ENCODE measurements at places on chromosomes 2 and 18.

DNA sequence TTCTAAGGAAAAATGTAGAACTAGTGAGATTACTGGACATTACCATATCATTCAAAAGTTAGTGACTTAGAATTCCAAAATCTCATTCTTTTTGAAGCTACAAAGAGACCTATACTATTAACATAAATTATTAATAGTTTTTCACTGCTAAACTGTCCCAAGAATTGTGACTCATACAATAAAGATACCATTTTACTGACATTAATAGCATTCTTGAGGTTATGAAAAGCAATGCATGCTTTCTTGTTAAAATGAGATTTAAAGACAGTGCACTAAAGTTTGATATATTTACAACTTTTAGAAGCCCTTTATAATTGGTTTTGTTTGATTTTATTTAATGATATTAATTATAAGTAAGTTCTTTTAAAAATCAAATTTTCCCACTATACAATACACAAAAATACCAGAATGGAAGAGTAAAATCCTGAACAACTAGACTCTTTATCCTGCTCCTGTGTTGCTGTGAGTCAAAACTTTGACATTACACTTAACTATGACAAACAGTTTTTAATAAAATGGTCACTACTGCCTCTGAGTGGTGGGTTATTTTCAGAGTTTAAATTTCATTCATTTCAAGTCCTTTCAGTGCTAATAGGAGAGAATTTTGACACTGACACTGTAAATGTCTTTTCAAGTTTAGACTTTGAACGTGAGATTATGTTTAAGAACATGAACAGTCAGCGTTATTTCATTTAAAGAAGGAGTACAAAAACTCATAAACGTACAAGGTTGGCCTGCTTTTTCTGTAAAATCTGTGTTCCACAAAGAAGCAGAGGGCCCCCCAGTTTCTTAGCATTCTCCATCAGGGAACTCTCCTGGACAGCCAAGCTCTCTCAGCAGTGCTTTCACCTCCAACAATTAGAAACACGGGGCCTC lies 54.5 kb downstream of the FAM124B start:
- DNase-seq = no peak

DNA sequence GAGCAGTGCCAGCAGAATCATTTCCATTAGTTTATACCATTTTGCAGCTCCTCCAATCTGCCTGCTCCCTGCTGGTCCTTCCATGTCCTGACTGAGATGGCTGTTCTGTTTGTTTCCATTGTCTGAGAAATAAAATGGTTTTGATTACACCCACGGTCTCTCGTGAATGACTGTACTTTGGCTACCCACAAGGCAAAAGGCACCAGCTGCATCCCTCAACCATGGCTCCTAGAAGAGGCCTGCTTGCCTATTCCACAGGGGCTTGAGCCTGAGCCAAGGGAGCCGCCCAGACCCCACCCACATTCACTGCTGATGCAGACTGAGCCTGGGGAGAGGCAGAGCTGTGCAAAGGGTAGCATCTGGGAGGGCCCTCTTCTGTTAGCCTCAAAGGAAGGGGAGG lies 31.2 kb downstream of the MARCHF4 start:
- no peak for DNase-seq

DNA sequence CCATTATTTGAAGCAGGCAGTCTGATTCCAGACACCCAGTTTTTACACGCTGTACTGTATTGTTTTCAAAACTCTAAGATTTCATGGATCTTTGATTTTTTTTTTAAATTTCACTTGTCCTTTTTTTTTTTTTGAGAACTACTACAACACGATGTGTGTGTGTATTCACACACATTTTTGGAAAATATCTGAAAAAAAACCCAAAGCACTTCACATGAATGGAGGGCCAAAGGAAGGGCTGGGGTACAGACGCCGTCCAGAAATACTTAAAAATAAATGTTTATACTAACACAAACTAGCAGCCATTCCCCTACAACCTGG lies 314 bp upstream of the SSB start:
- DNase-seq = no peak

DNA sequence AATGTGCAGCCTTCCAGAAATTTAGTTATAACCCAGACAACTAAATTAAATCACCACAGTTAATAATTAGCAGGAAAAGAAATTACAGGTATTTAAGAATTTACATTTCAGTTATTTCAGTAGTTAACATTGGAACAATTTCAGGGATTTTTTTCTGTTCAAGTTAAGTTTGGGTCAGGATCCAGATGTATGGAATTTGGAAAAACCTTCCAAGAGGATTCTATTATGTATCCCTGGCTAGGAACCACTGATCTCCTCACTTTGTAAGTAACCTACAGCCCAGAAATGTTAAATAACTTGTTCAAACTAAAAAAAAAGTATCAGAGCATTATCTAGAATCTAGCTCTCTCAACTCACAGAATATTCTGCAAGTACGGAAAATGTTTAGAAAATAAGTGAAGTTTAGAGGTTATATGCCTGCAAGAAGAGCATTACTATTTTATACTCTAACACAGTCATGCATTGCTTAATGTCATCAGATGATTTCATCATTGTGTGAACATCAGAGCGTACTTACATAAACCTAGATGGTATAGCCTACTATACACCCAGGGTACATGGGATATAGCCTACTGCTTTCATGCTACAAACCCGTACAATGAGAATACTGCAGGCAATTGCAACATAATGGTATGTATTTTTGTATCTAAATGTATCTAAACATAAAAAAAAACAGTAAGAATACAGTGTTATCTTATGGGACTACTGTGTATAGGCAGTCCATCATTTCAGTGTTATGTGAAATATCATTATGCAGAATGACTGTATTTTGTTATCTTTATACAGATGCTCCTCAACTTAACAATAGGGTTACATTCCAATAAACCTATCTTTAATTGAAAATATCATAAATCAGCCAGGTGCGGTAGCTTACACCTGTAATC lies 6.1 kb downstream of the NCKAP1 start:
- DNase-seq = no peak

DNA sequence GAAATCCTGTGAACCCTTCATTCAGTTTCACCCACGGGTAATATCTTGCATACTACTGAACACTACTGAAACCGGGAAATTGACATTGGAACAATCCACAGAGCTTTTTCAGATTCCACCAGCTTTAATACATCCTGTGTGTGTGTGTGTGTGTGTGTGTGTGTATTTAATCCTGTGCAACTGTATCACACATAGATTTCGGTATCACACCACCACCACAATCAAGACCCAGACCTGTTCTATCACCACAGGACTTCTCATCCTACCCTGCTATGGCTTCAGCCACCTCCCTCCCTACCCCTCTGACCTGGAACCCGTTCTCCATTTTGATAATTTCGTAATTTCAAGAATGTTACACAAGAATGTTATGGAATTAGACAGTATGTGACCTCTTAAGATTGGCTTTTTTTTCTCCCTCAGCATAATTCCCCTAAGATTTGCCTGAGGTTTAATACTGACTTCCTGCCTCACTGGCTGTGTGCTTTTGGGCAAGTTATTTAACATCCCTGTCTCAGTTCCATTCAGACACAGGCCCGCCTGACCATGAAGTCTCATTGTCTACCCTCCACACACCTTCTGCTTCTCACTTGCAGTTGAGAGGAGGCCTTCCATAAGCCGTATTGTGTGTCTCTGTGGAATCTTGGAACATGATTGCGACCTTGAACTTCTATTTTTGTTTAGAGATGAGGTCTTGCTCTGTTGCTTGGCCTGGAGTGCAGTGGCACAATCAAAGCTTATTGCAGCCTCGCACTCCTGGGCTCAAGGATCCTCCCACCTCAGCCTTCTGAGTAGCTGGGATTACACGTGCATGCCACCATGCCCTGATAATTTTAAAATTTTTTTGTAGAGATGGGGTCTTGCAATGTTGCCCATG lies 14.4 kb upstream of the TMEM131 start:
- DNase-seq = no peak

- no peak for DNase-seq
Observed at GRCh38 chr2:191470306-191470705, 207.6 kb upstream of the NABP1 start.

DNA sequence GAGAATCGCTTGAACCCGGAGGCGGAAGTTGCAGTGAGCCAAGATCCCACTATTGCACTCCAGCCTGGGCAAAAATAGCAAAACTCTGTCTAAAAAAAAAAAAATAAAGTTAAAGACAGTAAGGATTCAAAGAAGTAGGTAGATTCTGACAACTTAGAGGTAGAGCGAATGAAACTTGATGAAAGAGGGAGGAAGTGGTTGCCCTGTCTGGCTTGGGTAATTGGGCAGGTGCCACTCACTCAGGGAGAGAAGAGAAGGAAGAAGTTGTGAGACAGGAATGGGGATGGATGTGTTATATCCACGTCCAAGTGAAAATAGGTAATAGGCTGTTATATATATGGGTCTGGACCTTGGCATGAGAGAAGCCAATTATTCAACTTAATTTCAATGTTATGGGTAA lies 26.3 kb downstream of the NDC80 start:
- peak; percentile 47 for DNase-seq

DNA sequence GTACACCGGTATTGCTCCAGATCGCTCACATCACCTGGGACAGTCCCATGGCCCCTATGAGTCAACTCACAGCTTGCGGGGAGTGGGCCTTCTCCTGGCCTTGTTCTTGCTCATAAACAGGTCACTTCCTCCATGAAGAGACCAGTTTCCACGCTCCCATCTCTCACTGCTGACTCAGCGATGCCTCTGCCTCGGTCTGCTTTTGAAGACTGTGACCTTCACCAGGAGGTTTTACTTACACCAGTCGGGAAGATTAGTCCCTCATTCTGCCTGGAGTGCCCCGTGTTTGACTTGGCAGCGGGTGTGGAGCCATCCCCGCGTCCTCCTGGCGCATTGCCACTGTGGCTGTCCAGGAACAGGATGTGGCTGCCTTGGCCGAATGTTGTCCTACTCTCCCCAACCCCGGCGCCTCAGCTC lies 159.8 kb downstream of the RHBDD1 start:
- no peak for DNase-seq

GRCh38 chr2:109582928-109583895 lies 30.6 kb downstream of the SEPTIN10 start:
- DNase-seq = no peak

GRCh38 chr2:68110102-68110501 lies 47.3 kb upstream of the C1D start:
- no peak for DNase-seq

- DNase-seq = no peak
Observed at GRCh38 chr2:70870790-70871189, 35.2 kb upstream of the CD207 start.

DNA sequence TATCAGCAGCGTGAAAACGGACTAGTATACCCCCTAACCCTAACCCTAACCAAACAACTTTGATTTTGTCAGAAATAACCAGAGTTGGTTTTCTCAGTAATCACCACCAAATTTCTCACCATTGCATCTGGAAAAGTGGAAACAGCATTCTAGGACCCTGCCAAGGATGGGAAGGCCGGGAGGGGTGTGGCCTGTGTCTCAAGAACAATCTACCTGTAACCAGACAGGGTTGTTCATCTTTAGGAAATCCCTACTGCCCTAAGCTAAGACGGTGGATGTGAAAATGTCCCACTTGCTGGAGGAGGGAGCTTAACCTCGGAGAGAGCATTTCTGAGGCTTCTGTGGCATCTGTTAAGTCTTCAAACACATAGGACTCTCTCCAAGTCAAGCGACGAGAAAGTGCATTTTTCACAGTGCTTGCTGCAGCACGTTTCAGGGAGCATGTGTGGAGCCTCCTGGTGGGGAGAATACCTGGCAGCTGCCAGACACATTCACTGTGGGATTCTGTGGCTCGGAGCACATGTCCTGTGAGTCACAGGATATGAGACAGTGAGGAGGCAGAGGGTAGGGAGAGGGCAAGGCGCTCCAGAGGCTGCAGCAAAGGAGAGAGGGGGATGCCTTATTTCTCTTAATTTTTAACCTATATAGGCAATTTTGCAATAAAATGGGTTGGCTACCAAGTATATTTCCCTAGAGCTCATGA lies 207.5 kb downstream of the SPP2 start:
- peak; percentile 56 for DNase-seq

DNA sequence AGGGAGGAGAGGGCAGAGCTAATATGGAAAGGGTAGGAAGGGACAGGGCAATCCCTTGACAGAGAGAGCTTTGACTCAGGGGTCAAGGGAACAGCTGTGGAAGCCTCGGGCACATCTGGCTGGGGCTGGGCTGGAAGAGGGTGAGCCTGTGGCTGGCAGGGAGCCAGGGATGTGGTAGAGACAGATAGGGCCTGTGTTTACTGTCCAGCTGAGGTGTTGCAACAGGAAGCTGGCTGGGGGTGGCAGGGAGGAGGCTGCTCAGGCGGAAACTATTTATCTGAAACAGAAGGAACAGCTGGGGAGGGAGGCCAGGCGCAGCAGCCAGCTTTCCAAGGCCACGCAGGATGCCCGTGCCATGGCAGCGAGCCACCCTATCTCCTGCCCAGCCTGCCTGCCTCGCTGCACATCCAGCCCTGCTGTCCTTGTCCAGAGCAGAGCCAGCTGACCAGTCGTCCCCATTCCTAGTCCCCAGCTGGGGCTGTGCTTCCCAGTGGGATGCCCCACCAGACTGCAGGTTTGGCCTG lies 264.7 kb downstream of the CYP26B1 start:
- DNase-seq = no peak

GRCh38 chr2:215843579-215843978 lies 169.8 kb downstream of the MREG start:
- no peak for DNase-seq

DNA sequence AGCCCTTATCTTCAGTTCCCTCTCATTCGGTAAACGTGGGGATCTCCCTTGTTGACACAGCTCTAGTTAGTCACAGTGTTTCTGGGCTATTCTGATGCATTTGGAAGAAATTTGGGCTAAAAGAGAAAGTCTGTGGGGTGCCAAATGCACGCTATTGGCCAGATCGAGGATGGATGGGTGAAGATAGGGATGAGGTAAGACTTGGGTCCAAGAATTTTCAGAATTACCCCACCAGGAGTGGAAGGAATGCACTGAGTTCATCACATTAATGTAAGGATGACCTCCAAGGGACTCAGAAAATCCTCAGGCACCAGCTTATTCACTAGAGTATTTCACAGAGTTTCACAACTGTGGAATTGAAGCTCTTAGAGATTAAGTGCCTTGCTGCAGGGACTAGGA lies 49.3 kb downstream of the NRP2 start:
- DNase-seq = no peak

GRCh38 chr2:165594231-165594934 lies 124.9 kb downstream of the CSRNP3 start:
- DNase-seq = no peak

DNA sequence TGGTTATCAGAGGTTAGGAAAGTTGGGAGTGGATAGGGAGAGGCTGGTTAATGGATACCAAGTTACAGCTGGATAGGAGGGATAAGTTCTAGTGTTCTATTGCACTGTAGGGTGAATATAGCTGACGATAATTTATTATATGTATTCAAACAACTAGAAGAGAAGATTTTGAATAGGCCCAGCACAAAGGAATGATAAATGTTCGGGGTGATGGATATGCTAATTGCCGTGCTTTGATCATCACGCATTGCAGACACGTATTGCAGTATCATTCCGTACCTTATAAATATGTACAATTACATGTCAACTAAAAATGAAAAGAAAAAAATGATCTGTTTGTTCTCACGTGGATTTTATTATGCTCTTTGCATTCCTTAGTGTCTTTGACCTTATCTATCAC lies 369.2 kb upstream of the PKDCC start:
- DNase-seq = no peak

GRCh38 chr2:7773362-7774360 lies 856.4 kb downstream of the RNF144A start:
- DNase-seq = no peak

GRCh38 chr2:55718165-55719008 lies 24.7 kb upstream of the PNPT1 start:
- peak; percentile 47 for DNase-seq

- no peak for DNase-seq
Observed at GRCh38 chr2:65549631-65550030, 117.2 kb upstream of the SPRED2 start.

- DNase-seq = no peak
Observed at GRCh38 chr2:239263231-239263630, 137.6 kb downstream of the HDAC4 start.
